ENCODE measurements at places on chromosomes 6 and 20.

DNA sequence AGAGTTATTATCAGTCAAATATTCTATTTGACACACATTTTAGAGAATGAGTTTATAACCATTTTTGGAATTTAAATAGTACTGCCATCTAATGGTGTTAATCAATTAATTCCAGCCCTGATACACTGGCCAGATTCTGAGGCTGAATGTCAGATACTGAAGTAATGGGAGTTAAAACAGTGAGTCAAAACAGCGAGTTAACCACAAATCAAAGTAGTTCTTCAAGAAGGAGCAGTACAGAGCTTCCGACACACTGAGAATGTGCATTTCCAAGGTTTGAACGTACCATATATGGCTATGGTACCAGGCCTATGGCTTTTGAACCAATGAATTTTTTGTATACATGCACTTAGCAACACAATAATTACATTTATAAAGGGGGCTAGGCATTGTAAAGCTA is 11.3 kb upstream of the CEP43 start:
- DNase-seq: no peak

GRCh38 chr6:128097009-128097408 is 196.2 kb upstream of the THEMIS start:
- no peak for DNase-seq

- peak; percentile 44 for DNase-seq
Measured at GRCh38 chr20:1215386-1216170, 10.3 kb upstream of the RAD21L1 start.

- DNase-seq: no peak
Measured at GRCh38 chr20:62208795-62209755, 11.0 kb downstream of the HRH3 start.

DNA sequence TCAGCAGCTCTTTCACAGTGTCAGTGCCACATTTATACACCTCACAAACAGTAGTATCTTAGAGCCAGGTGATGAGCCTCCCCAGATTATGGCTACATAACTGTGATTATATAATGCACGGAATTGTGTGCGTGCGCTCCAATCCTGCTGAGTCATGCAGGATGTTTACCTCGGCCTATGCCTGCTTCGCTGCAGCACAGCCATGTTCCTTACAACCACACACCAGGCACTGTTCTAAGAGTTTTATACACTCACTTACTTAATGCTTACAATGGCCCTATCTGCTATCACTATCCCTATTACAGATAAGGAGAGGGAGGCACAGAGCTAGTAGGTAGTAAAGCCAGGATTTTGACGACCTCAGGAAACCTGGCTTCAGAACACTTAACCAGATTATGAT is 7.3 kb downstream of the ZKSCAN3 start:
- DNase-seq: peak; percentile 79

GRCh38 chr20:36645998-36646397 is at the start of gene SLA2:
SLA2 (minus strand) TSS chr20:36646196; CDS start chr20:36641335, 4,861 bp downstream.
- no peak for DNase-seq

- DNase-seq: no peak
Measured at GRCh38 chr6:40285996-40286395, 301.2 kb downstream of the LRFN2 start.

DNA sequence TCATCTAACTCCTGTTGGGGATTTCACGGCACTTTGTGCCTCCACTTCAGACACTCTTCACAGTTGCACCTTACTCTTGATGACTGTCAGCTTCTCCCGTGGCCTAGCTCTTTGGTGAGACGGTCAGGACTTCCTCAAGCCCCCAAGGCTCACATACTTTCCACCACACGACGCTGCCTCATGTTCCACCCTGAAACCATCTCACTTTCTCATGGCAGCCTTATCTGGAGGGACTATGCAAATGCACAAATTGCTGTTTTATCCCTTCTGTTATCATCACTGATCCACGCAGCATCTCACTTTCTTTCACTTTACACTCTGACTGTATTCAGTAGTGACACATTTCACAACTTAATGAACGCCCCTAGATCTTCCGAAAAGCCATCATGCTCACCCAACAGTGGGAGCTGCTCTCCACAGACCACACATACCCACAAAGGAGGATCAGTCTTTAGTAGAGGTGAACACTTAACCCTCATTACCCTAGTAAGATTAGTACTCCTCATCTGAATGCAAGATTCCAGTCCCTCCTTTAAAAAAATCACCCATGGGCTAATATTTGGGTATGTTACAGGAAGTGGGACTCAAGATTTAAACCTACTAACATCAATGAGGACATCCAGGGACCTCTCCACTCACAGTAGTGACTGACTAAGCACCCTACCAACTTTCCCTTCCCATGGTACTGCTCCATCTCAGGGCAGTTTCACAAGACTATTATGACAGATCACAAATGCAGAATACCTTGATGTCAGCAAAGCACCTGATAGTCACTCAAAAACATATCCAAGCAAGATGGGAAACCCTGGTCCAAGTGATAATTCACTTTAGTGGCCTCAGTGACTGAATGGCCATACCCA is 35.4 kb downstream of the FYN start:
- DNase-seq: no peak

GRCh38 chr6:134111062-134111677 is 58.7 kb upstream of the SLC2A12 start:
- peak; percentile 81 for DNase-seq

DNA sequence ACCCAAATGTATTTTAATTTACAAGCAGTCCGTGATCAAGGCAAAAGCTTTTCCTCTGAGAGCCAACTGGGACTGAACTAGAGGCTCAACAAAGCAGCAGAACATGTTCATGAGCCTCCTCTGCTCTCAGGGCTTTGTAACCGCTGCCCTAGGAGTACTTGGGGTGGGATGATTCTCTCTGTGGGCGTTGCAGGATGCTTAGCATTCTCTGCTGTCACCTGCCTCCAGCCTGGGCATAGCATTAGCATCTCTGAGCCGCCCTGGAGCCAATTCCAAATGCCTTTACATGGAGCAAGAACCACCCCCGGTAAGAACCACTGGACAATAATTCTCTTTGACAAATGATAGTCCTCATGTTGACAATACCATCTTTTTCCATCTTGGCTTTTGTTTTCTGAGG is 237.6 kb upstream of the CDH4 start:
- DNase-seq: no peak

- DNase-seq: no peak
Measured at GRCh38 chr6:7060769-7061516, 46.8 kb upstream of the RREB1 start.

DNA sequence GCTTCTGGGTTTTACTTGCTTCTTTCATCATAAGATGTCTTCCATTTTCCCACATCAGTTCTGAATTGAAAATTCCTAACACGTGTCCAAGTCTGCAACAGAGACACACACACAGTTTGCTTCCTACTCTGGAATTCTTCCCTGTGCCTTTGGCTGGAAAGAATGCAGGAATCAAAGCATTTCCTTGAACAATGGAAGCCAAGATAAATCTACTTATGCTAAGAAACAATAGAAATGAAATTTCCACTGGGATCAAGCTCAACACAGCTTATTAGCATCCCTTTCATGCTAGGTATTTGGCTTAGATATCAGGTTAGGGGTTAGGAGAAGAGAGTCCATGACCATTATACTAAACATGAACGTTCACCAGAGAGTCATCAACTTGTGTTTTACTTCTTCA is 101.1 kb upstream of the SCAF8 start:
- no peak for DNase-seq

DNA sequence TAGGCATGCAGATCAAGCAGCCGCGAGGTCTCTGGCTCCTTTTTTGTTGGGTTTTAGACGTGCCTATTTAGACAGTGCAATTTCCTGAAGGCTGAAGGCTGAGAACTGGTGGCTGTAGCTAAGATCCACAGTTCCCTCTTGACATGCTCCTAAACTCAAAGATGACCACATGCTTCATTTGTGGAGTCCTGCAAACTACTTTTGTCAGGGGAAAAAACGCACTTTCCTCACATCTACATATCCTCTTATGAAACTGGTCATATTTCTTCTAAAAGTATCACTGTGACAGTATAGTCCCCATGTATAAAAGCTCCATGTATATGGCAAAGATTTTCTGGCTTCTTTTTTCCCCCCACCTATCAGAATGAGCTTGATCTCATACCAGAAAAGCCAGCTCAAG is 30.7 kb downstream of the LYRM4 start:
- DNase-seq: no peak

DNA sequence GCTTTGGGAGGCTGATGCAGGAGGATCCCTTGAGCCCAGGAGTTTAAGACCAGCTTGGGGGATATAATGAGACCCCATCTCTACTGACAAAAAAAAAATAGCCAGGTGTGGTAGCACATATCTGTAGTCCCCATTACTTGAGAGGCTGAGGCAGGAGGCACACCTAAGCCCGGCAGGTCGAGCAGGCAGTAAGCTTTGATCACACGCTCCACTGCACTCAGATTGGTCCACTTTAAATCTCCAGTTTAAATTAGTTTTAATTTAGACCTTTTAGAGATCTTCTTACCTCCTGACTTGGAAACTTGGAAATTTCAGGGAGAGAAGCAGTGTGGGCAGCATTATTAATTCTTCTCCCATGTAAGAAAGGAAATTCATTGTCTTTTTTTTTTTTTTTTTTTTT is 16.8 kb upstream of the PLCB4 start:
- no peak for DNase-seq

- no peak for DNase-seq
Measured at GRCh38 chr20:53104884-53105283, 132.7 kb downstream of the TSHZ2 start.

DNA sequence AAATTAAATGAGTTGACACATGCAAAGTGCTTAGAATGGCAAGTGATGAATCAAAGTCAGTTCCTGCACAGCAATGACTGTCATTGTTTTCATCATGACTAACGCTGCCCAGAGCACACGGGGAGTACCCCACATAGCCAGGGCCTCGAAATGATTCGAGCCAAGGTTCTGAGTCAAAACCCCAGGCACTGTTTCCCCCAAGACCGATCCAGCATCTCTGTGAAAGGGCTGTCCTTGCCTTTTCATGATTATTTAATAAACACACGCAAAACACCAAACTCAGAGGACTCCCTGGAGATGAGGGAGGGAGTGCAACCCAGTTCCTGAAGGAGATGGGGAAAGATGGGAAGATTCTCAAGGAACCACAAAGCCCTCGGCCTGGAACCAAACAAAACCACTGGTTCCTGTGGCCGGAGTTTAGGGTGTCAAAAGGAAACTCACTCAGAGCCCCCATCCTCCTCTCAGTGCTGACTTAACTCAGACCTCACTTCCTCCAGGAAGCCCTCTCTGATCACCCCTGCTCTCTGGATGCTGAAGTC is 3.8 kb downstream of the PREX1 start:
- DNase-seq: no peak

Data from hematopoietic multipotent progenitor cell treated with erythropoietin and hydrocortisone succinate and interleukin-3 and kit ligand, for 17 days (in vitro differentiated cells).